ENCODE measurements at places on chromosomes 1 and 21. TPM values are rescaled to one million over a fixed set of nuclear protein-coding genes. Genes with fewer than 3 reads are reported as not detected.

- no peak overlapping the region for H3K27ac ChIP-seq
- DNase-seq: no peak
- no peak overlapping the region for H3K4me3 ChIP-seq
Measured at GRCh38 chr1:117127795-117128194, 6.2 kb upstream of the TRIM45 start.

DNA sequence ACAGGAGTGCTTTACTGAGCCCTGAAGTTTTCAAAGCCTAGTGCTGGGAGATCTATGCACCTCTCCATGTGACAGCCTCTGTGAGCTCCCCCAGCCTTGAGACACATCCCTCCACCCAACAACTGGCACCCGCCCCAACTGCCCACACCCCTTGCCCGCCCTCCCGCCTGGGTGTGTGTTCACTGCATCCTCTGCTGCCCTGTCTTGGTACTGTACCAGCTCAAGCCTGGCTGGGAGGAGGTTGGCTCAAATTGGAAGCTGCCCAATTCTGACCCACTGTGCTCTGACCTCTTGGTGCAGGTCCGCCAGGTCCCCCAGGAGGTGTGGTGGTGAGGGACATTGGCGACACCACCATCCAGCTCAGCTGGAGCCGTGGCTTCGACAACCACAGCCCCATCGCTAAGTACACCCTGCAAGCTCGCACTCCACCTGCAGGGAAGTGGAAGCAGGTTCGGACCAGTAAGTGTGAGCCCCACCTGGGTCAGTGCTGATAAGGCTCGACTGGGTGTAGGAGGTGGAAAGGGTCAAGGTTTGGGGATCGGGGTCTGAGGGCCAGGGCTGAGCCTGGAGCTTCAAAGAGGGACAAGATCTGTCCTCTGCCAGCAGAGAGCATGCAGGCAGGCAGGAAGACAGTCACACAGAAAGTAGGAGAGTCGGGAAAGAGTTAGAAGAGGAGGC is 18.0 kb downstream of the TMEM81 start:
- no peaks in the 10 kb centered on the region for H3K36me3 ChIP-seq
- H3K27ac ChIP-seq: no peak overlapping the region
- DNase-seq: peak; percentile 10

GRCh38 chr1:162023181-162023546 is 505 bp downstream of the OLFML2B start:
- no peak for DNase-seq
- no peak overlapping the region for H3K27ac ChIP-seq
- no peaks in the 10 kb centered on the region for H3K36me3 ChIP-seq
- peaks cover 9% of the 10 kb centered on the region for H3K4me1 ChIP-seq

DNA sequence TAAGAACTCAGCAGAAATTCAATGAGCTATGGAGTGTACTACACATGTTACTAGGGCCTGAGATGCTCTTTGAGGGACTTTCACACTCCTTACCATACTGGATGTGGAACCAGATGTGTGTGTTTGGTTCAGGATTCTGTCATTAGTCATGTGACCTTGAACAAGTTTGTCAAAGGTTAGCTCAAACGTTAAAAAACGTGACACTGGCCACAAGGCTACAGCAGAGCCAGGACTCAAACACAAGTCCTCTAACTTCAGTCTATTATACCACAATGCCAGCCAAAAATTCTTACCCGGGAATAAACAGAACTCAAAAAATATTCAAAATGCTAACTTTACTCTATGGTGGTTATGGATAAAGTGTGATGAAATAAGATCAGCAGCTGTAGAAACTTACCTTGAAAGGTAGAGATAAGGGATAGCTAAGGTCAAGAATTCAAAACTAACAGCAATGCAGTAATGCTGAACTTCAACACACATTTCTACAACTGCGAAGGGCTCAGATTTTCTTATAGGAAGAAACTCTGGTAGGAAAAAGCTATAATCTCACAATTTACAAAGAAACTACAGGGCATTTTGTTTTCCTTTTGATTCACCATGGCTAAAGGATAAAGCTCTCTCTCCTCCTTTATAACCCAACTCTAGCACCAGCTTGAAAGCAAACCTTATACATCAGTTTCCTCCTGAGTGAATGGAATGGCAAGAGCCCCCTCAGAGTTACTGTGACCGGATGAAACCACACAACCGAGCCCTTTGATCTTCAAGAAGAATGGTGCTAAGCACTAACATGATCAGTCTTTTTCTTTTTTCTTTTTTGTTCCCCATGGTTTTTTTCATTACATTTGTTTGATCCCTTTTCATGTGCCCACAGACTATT is 233.9 kb downstream of the SLC45A1 start:
- H3K36me3 ChIP-seq: no peaks in the 10 kb centered on the region
- H3K27me3 ChIP-seq: no peaks in the 10 kb centered on the region
- no peak for DNase-seq
- H3K4me1 ChIP-seq: no peaks in the 10 kb centered on the region
- H3K4me3 ChIP-seq: no peak overlapping the region

DNA sequence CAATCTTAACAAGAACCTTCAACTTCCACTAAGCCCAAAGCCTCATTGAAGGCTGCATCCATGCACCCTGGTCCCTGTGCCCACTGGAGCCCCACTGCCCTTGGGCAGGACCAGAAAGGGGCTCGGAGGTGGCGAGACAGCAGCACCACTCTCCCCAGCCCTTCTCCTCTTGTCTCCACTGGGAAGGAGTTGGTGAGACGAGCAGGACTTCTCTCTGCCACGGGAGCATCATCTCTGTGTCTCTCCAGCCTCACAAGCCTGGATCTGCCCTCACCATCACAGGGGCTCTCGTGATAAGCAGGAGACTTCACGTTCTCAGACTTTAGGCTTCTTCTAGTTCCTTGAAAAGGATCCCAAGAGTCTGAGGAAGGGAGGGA is 7.2 kb upstream of the ETV3L start:
- peaks cover 22% of the 10 kb centered on the region for H3K27me3 ChIP-seq
- no peaks in the 10 kb centered on the region for H3K4me1 ChIP-seq
- no peaks in the 10 kb centered on the region for H3K36me3 ChIP-seq
- H3K4me3 ChIP-seq: no peak overlapping the region
- DNase-seq: no peak

DNA sequence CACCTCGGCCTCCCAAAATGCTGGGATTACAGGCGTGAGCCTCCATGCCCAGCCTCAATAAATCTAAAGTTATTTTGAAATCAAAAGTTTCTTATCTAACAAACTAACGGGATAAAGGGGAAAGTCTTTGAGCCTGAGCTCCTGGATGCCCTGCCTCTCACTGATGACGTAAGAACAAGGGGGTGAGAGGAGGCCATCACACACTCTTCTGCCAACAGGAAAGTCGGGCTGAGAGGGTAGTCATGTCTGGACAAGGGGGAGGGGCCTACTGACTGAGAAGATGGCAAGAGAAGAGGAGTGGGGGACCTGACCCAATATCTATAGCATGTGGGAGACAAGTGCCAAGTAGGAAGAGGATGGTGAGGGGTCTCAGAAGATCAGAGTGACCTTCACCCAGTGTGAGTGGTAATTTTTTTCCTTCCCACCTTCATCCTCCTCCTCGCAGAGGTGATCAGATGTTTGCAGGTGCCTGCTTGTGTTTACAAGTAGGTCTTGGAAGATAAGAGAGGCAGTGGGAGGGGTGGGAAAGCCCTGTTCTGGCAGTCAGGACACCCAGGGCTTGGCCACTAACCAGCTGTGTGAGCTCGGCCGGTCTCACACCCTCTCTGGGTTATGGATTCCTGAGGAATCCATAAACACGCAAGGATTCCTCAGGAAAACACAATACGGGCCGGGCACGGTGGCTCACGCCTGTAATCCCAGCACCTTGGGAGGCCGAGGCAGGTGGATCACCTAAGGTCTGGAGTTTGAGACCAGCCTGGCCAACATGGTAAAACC is 9.6 kb downstream of the UQCRHL start:
- H3K36me3 ChIP-seq: no peaks in the 10 kb centered on the region
- H3K4me1 ChIP-seq: peaks cover 99% of the 10 kb centered on the region
- H3K27ac ChIP-seq: peak overlapping the region; percentile 84
- H3K27me3 ChIP-seq: no peaks in the 10 kb centered on the region

DNA sequence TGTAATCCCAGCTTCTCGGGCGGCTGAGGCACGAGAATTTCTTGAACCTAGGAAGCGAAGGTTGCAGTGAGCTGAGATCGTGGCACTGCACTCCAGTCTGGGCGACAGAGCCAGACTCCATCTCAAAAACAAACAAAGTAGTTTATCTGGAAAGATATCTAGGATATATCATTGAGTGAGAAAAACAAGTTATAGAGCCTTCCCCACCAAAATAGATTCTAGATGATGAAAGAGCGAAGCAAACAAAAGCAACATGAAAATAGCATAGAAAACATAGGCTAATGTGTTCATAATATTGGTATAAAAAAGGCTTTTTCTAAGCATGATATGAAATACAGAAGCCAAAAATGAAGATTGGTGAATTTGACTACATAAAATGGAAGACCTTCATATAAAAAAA is 52.1 kb downstream of the ZFYVE9 start:
- H3K27ac ChIP-seq: no peak overlapping the region
- no peaks in the 10 kb centered on the region for H3K36me3 ChIP-seq
- DNase-seq: no peak
- H3K4me1 ChIP-seq: no peaks in the 10 kb centered on the region

Gene HMGB4
- total RNA-seq: not detected

Gene STUM
- not detected for total RNA-seq

Gene FCGR1A
- not detected for total RNA-seq

Gene SMCP
- total RNA-seq: not detected

Gene PTGFR
- not detected for total RNA-seq

Gene MRAP
- total RNA-seq: not detected

Gene ATP1A4
- total RNA-seq: not detected

Data from HCT116 (cell line).